ENCODE measurements at places on chromosomes 1 and 21.

- DNase-seq: no peak
These were observed 200.0 kb downstream of the TOMM20 start for GRCh38 chr1:234928642-234929041.

- no peak for DNase-seq
These were observed 42.5 kb downstream of the MAB21L3 start for GRCh38 chr1:116153692-116154031.

GRCh38 chr1:113904293-113904673 is 316 bp downstream of the AP4B1 start:
- no peak for DNase-seq

- no peak for DNase-seq
These were observed 68.3 kb upstream of the CASZ1 start for GRCh38 chr1:10864776-10865175.

DNA sequence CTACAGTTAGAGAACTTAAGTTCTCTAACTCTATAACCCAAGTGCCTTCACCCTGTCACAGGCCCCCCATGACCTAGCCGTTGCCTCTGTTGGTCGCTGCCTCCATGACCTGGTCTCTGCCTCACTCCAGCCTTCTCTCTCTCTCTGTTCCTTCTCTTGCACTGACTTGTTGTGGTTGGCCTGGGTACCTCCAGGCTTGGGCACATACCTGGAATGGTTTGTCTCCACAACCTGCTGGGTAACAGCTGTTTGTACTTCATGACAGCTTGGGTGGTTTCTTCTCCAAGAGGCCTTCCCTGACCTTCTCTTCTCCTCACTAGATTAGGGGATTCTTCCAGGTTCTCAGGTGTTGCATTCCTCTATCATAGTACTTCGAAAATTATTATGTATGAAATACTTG is 371.6 kb upstream of the USP24 start:
- DNase-seq: no peak

DNA sequence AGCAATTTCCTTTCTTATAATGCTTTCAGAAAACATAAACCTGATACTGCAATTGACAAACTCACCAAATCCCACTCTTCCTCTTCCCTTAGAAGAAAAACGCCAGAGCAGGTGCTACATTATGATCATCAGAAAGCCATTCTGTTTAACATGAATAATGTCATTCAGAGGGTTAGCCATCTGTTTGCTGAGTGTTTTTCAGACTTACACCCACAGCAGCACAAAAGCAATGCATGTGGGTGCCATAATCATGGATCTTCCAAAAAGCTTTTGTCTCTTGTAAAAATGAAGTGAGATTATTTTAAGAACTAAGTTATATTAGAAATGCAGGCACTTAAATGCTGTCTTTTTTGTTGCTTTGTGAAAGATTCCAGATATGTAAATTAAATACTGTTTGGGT is 204.6 kb upstream of the TMPRSS15 start:
- DNase-seq: no peak

- DNase-seq: no peak
These were observed 94.1 kb upstream of the VANGL1 start for GRCh38 chr1:115547696-115548095.

DNA sequence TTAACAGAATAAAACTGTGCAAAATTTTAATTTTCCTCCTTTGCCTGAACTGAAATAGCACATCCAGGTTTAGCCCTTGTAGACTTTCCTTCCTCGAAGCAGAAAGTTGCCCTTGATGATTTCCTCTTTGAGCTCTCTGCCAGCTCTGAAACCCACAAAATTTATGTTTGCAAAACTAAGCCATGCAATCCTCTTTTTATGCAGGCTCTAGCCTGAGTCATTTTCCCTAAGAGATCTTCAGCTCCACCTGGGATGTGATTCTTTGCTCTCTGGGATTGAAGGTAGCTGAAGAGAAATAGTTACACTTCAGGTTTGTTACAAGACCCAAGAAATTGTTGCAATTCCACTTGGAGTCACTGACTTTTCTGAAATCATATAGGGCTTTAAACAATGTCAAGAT is 1.4 kb upstream of the F3 start:
- no peak for DNase-seq

DNA sequence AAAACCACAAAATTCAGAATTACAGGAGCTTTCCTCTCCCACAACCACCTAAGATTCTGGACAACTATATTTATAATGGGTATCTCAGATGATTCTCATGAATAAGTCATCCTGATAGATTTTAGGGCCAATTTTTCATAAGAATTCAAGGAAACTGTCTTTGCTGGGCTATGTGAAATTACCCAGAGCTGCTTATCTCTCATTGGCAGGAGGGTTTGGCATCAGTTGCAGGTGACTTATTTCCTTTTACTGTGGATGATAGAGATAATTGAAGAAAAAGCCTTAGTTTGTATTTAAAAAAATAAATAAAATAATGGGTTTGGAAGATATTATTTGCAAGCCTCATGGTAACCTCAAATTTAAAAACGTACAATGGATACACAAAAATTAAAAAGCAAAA is 38.2 kb upstream of the WDR26 start:
- no peak for DNase-seq

GRCh38 chr1:160018347-160018746 is 13.4 kb downstream of the PIGM start:
- DNase-seq: no peak

GRCh38 chr1:101728029-101728428 is 268.7 kb downstream of the OLFM3 start:
- no peak for DNase-seq

- no peak for DNase-seq
These were observed 5.5 kb upstream of the CD244 start for GRCh38 chr1:160868141-160868540.

- no peak for DNase-seq
These were observed 39.5 kb downstream of the RNF115 start for GRCh38 chr1:145784409-145784808.

- DNase-seq: no peak
These were observed 54.6 kb downstream of the NTNG1 start for GRCh38 chr1:107195476-107195875.

DNA sequence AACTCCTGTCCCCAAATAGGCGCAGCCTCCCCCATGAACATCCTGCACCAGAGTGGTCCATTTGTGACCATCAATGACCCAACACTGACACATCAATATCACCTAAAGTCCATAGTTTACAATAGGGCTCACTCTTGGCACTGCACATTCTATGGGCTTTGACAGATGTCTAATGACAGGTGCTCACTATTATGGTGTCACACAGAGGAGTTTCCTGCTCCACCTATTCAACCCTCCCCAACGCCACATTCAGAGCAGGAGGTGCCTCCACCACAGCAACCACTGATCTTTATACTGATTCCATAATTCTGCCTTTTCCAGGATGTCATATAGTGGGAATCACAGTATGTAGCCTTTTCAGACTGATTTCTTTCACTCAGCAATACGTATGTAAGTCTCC is 24.2 kb downstream of the GNG4 start:
- DNase-seq: no peak

DNA sequence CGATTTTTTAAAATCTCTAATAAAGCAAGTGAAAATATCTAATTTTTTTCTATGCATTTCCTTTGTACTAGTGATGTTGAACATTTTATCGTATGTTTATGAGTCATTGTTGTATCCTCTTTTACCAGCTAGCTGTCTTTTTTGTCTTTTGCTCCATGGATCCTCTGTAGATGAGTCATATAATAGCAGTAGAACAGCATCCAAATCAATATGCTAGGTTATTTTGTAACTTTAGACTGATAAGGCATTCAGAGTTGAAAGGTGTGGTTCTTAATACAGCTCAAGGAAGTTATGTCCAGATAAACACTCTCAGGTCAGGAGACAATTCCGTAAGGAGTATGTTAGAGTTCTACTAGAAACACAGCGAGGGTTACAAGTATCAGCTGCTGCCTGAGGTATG is 31.9 kb downstream of the MAP10 start:
- no peak for DNase-seq

GRCh38 chr1:181936269-181936668 is 125.2 kb downstream of the ZNF648 start:
- DNase-seq: no peak

- no peak for DNase-seq
These were observed 135.7 kb downstream of the PCP4 start for GRCh38 chr21:40002978-40003377.

GRCh38 chr1:206716870-206717673 is 32.4 kb downstream of the MAPKAPK2 start:
- peak; percentile 53 for DNase-seq

- DNase-seq: peak; percentile 8
These were observed 9.5 kb downstream of the DPT start for GRCh38 chr1:168719306-168720111.

GRCh38 chr1:11654137-11654938 is at the start of the genes FBXO2 and FBXO44:
TSS of gene FBXO2 (minus strand) at chr1:11654429. CDS start at chr1:11654340, 89 bp downstream.
TSS of gene FBXO44 (plus strand) at chr1:11654877. CDS start at chr1:11655836, 959 bp downstream.
- no peak for DNase-seq

- no peak for DNase-seq
These were observed 11.5 kb upstream of the BGLAP start for GRCh38 chr1:156230473-156230837.

DNA sequence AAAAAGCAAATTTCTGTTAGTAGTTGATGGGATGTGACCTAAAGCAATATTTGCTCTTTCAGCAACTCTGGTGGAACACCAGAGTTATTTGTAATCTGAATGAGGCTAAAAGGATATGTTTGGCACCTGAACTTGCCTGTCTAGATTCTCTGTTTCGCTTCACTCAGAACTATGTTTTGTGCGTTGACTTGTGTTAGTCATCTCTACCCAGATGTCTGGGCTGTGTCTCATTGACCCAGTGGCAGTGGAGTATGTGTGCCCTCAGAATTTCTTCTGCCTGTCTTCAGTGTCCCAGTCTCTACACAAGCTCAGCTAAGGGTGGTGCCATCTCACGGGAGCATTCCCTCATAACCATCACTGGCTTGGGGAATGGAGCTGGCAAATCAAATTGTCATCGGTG is 13.9 kb downstream of the KCNK1 start:
- no peak for DNase-seq

GRCh38 chr1:94792473-94793295 is 27.5 kb upstream of the SLC44A3 start:
- peak; percentile 68 for DNase-seq

DNA sequence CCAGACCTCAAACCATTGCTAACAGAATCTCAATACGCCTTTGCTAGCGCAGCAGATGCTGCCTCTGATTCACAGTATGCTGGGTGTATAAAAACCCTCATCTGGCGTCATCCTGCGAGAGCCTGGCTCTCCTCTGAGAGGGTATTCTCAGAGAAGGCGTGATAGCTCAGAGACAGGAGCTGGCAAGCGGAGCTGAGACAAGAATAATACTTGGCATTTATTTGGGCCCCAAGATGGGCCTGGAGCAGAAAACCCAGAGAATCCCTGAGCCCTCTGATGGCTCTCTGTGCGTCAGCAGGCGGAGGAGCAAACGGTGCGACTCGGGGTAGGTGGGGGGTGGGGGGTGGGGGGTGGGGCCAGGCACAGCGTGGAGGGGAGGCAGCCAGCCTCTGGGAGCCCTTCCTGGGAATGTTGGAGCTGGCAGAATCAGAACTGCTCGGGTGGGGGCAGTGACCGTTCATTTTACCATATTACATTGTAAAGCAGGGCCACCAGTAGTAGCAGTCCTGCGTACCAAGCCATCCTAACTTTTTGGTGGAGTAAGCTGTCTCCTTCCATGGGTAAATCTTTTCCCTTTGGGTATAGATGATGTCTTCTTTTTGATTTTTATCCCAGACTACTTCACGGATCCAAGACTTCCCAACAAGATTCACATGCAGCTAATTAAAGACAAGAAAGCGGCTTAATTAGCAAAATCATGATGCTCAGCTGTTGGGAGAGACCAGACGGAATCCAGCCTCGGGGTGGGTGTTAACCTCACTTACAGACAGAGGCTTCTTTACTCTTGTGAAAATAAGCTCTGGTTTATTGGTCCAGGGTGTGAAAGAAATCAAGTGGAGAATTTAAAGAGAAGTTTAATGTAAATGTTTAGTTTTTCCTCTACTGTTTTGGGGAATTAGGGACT is 7.1 kb downstream of the RIIAD1 start:
- peak; percentile 48 for DNase-seq

DNA sequence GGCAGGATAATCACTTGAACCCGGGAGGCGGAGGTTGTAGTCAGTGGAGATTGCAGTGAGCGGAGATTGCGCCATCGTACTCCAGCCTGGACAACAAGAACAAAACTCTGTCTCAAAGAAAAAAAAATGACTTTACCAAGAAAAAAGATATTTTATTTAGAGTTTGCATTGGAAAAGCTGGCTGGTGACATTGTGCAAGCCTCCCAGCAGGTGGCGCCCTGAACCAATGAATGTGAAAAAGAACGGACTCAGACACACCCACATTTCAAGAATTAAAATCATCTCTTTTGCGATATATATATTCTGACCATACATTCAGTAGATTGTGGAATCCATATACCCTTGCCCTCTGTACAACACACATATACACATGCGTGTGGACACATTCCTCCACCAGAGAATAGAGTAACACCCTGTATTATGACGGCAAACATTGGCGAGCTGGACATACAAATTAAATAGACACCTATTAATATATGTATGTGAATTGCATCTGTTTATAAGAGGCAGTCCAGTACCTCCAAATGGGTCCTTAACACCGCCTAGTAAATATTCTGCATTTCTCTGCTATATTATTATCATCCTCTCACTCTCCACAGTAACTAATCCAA is 39.0 kb upstream of the CADM3 start:
- peak; percentile 75 for DNase-seq

DNA sequence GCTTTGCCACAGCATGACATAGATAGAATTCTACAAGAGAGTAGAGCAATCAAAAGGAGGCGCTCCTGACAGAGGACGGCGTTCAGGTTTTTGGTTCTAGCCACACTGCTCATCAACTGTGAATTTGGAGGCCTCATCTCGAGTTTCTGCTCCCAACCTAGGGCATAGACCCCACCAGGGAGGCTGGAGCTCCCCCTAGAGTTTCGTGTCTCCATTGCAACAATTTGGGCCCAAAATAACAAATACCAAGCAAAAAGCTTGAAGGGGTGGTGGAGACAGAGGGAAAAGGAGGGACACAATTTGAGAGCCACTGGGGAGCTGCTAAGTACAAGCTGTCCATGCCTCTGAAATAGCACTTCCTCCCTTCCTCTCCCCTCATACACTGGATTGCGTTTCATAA is 297.0 kb downstream of the GPATCH2 start:
- peak; percentile 32 for DNase-seq

DNA sequence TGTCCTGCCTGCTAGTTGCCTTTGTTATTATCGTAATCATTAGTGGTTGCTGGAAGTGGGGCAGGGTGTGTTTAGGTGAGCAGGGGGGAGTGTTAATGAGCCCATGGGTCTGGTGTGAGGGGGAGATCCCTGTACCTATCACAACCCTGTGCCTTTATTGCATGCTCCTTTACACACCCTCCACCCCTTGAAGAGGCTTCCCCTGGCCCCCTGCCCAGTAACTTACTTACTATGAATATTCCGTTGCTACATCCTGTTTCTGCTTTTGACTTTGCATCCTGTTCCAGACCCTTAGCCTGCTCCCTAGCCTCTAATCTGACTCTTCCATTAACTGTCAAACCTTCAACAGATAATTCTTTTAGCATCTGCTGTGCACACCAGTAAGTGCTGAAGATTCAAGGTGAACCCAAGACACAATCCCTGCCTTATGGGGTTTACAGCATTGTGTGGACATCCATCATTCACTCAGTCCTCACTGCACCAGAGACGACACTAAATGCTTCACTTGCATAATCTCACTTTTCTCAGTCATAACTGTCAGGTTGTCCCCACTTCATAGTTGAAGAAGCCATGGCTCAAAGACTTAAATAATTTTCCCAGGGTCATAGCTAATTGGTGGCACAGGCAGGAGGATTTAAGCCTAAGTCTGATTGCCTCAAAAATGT is 47.9 kb downstream of the CDC7 start:
- no peak for DNase-seq
